RWPE2 (cell line): ENCODE measurements at places on chromosomes 12 and 14.

GRCh38 chr12:105420046-105420445 lies 89.6 kb downstream of the C12orf75 start:
- H3K27me3 ChIP-seq, result no peaks in the 10 kb centered on the region
- DNase-seq, result no peak
- no peak overlapping the region for H3K4me3 ChIP-seq
- H3K36me3 ChIP-seq, result no peaks in the 10 kb centered on the region
- no peak overlapping the region for H3K27ac ChIP-seq

GRCh38 chr12:66359300-66359699 lies 57.0 kb downstream of the HELB start:
- no peaks in the 10 kb centered on the region for H3K27me3 ChIP-seq
- H3K4me3 ChIP-seq, result no peak overlapping the region
- no peaks in the 10 kb centered on the region for H3K4me1 ChIP-seq
- no peaks in the 10 kb centered on the region for H3K36me3 ChIP-seq

DNA sequence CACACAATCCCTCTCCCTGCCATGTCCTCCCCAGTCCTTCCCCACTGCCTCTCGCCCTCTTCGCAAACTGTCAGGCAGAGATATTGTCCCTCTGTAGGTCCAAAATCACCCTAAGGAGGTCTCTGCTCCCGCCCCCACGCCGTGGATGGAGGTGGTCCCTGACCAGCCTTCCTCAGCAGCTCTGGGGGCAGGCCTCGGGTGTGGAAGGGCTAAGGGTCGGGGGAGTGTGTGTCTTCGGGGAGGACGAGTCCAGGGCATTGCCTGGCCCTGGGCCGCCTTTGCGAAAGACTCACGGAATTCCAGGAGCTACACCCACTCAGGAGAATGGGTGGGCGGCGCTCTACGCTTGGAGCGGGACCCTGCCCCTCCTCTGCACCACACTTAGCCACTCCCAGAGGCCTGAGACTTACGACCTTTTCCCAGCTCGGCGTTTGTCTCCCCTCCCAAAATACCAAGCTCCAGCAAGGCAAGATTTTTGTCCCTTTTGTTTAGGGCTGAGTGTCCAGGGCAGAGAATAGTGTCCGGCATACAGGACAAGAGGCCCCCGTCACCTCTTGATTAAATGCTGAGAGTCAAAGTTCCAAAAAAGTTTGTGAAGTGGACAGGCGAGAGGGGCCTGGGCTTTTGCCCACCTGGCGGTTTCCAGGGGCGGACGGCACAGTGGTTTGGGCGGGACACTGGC lies 881 bp downstream of the PYGL start:
- H3K4me3 ChIP-seq, result peak overlapping the region; percentile 70
- H3K27me3 ChIP-seq, result no peaks in the 10 kb centered on the region

DNA sequence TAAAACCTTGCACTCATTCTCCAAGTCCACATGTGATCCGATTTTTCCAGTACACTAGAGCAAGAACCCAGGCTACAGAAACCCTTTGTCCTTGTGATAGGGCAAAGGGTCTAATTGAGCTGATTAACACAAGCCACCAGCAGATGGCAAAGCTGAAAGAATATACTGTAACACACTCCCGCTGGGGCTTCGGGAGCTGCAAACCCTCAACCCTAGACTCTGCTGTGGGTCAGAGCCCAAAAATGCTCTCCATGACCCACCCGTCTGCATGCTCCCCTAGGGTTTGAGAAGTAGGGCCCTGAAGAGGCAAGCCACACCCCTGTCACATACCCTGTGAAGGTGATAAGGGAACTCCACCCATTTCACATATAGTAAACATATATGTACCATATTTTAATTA lies 33.6 kb upstream of the PCNX1 start:
- H3K27ac ChIP-seq, result no peak overlapping the region
- H3K4me1 ChIP-seq, result peaks cover 3% of the 10 kb centered on the region
- DNase-seq, result no peak

GRCh38 chr12:79020106-79020505 lies 155.5 kb downstream of the SYT1 start:
- no peak overlapping the region for H3K4me3 ChIP-seq
- no peak overlapping the region for H3K27ac ChIP-seq
- H3K27me3 ChIP-seq, result no peaks in the 10 kb centered on the region

GRCh38 chr12:46675736-46676135 lies 150.1 kb downstream of the SLC38A4 start:
- no peaks in the 10 kb centered on the region for H3K27me3 ChIP-seq
- H3K4me3 ChIP-seq, result no peak overlapping the region
- H3K36me3 ChIP-seq, result no peaks in the 10 kb centered on the region
- peaks cover 71% of the 10 kb centered on the region for H3K4me1 ChIP-seq
- no peak for DNase-seq
- peak overlapping the region; percentile 93 for H3K27ac ChIP-seq

DNA sequence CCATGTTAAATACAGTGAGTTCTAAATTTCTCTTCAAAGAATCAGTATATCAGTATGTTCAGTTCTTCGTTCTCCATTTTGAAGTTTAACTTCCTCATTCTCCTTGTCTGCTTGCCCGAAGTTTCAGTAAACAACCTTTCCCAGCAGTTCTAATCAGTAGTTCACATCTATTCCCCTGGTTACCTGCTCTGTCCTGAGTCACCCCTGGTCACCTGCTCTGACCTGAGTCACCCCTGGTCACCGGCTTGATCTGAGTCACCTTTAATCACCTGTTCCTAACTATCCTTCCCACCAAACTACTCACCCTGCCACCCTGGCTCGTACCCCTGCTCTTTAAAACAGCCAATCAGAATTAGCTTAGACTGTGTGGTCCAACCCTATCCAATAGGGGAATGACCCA lies 9.4 kb upstream of the OR10G3 start:
- no peak overlapping the region for H3K27ac ChIP-seq
- no peaks in the 10 kb centered on the region for H3K4me1 ChIP-seq
- H3K27me3 ChIP-seq, result peaks cover 7% of the 10 kb centered on the region
- H3K36me3 ChIP-seq, result no peaks in the 10 kb centered on the region

DNA sequence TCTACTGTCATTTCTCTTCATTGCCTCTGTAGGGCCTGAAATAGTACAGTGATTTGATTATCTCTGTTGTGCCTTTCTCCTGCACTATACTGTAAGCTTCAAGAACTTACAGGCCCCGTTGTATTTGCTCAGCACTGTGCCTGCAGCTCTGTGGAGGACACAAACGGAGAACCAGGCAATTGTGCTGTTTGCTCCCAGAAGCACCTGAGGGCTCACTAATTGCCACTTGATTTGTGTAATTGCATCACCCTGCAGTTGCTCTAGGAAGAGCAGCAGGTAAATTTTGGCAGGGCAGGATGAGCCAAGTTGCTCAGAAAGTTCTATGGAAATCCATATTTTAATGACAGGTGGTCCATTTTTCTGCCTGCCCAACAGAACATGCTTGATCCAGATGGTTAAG lies 11.6 kb upstream of the KRT82 start:
- H3K27ac ChIP-seq, result no peak overlapping the region
- no peaks in the 10 kb centered on the region for H3K27me3 ChIP-seq
- H3K4me1 ChIP-seq, result peaks cover 7% of the 10 kb centered on the region
- H3K36me3 ChIP-seq, result no peaks in the 10 kb centered on the region
- no peak for DNase-seq
- no peak overlapping the region for H3K4me3 ChIP-seq
